ENCODE measurements at places on chromosomes 11 and 22.

GRCh38 chr11:134337051-134337450 is 5.3 kb downstream of the GLB1L2 start:
- no peak for DNase-seq

- no peak for DNase-seq
These were observed 186.8 kb downstream of the TMEM135 start for GRCh38 chr11:87224486-87224885.

GRCh38 chr11:133515107-133515506 is 17.2 kb downstream of the OPCML start:
- no peak for DNase-seq

GRCh38 chr22:43301866-43302265 is 41.3 kb downstream of the SCUBE1 start:
- DNase-seq: no peak

Data from stimulated activated CD8-positive, alpha-beta memory T cell treated with anti-CD3 and anti-CD28 coated beads, Interleukin-15, amount 100 ng/mL, for 24 hours (primary cell).